ENCODE measurements at places on chromosomes 5 and 9. TPM values are rescaled to one million over a fixed set of nuclear protein-coding genes. Genes with fewer than 3 reads are reported as not detected.

OGN gene
- not detected for total RNA-seq

PCDHB8 gene
- not detected for total RNA-seq

CFAP157 gene
- total RNA-seq, result not detected

CACNA1B gene
- not detected for total RNA-seq

DNA sequence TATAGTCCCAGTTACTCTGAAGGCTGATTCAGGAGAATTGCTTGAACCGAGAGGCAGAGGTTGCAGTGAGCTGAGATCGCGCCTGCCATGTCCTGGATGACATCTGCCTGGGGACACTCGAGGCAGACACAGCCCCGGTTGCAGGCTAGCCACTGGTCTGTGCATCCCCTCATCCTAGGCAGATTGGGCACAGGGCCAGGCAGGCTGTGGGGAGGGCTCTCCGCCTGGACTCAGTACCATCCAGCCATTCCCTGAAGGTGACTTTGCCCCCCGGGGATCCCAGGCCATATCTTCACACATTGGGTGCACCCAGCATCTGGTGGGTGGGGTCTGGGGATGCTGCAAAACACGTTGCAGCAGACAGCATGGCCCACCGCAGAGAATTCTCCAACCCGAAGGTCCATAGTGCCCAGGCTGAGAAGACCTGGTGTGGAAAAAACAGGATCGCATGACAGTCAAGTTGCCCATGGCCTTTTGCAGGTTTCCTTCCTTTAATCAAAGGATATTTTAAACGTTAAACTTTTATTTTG, 50.9 kb upstream of the SUSD3 start:
- DNase-seq, result no peak

DNA sequence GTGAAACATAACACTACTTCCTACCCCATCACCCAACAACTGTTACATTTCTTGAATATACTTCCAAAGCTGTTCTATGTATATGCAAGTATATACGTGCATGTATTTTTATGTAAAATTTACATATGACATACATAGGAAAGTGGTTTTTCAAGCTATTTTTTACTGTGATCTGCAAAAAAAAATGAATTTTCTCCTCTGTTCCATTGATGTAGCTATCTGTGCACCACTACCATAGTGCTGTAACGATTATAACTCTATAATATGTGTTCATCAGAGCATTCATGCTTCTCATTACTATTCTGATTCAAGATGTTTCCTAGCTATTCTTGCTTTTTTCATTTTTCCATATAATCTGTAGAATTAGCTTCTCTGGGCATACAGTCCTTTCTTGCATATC, 164.0 kb downstream of the DEPDC1B start:
- no peak for DNase-seq

DNA sequence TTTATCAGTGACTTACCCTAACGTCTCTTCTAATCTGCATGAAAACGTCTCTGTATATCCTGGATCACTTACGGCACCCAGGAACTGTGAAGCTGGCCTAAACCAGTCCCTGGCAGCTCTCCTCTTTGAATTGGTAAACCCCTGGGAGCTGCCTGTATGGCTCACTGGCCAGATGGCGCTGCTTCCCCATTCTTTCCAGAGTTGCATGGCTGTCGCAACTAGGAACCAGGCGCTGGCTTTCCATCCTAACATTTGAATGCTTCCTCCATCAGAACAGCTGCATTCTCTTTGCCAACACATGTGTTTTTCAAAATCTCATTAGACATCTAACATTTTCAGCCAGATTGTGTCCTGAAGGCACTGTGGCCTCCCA, 8.0 kb upstream of the PCA3 start:
- DNase-seq, result no peak

- no peak for DNase-seq
Observed at GRCh38 chr9:126407114-126407870, 80.7 kb downstream of the MVB12B start.

- no peak for DNase-seq
Observed at GRCh38 chr5:14064841-14065240, 78.3 kb upstream of the TRIO start.

DNA sequence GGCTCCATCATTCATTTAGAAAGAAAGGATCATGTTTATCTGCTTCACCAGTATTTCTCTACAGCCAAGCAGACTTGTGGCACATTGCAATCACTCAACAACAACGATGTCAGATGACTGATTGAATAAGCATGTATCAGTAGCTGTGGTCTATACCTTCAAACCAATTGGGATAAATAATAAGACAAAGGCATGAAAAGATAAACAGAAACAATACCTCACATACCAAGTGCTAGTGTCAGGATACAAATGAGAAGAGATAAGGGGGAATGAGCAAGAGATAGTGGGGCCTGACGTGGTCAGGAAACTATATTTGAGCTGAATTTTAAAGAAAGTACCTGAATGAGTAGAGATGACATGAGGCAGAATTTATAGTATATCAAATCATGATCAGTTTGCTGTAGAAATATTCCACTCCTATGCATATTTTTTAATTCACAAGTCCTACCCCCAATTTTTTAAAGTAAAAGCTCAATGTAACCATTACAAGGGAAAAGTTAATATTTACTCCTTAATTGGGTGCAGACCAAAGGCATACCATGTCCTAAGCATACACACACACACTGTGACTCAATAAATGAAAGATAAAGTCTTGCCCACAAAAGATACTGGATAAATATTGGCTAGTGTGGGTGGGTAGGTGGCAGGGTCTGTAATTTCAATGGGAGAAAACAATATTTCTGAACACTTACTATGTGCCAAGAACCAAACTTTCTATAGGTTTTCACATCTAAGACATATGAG, 284.5 kb downstream of the SPOCK1 start:
- DNase-seq, result no peak

- DNase-seq, result no peak
Observed at GRCh38 chr5:10615693-10616092, 51.8 kb downstream of the ANKRD33B start.

DNA sequence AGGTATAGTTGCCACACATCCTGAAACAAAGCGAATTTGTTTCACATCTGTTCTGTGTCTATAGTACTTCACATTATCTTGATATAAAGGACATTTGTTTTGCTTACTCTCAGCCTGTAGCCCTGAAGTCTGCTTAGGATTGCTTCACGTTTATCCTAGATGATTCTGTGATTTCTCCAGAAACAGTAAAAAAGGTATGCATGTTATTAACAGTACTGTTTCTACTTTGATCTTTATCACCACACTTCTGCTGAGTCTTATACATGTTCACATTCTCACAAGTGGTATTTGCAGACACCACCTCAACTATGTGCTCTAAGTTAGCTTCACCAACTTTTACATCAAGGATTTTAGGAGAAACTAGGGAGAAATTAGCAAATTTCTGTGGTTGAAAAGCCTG, 47.4 kb upstream of the ADAMTS19 start:
- DNase-seq, result no peak
